ENCODE measurements at places on chromosomes 12 and 14.

- DNase-seq, result no peak
Measured at GRCh38 chr14:92464716-92465115, 48.9 kb upstream of the RIN3 start.

GRCh38 chr14:101082436-101083384 lies 179.2 kb upstream of the RTL1 start:
- no peak for DNase-seq

- DNase-seq, result no peak
Measured at GRCh38 chr14:23408307-23408630, 196 bp upstream of the MYH6 start.

DNA sequence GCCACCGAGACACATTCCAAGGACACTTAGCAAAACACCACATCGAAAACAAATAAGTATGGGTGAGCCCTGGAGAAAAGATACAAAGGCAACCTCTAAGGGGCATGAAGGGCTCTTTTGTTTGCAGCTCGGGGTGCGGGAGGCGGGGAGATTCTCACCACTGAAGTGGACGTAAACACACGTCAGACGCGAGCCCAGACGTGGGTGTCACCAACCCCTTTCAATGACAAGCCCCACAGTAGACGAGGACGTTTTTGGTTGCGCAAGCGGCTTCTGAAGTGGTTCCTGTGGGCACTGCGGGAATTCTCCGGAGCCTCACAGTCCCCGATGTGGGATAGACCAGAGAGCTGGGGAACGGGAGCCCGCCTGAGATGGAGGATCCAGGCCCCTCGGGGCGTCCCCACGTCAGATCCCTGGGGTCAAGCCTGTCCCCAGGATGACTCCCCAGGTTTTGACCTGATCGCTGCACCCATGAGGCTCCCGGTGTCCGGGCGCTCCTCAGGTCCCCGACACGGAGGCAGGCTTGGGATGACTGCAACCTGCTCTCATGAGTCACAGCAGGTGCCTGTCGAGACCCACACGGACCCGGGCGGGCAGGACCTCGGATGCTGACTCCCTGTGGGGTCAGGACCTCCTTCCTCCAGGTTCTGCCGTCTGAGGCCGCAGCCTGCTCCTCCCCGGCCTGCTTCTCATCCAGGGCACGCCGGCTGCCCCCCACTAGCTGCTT lies 20.3 kb upstream of the ADGRD1 start:
- no peak for DNase-seq

DNA sequence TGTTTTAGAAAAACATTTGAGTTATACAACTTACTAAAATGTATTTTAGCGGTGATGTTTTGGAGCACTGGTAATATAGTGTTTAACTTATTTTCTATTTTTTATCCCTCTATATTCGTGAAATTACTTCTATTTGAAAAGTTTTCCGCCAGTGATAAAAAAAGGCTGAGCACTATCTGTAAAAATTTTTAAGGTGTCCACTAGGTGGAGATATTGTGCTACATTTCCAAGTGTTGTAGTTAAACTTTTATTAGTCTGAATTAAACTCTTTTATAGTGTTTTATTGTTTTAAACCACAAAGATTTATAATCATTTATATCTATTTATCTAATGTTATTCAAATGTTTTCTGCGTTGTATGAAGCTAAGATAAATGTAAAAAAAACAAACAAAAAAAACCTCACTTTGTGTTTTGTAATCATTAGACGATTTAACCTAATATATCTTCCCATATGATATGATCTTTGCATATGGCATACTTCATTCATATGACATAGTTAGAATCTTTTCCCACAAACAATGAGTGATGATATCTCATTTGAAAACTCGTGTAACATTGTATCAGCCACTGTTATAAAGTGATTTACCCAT lies 11.8 kb downstream of the ALG10B start:
- no peak for DNase-seq

GRCh38 chr14:104795781-104796686 lies 486 bp upstream of the AKT1 start:
- DNase-seq, result peak; percentile 55

DNA sequence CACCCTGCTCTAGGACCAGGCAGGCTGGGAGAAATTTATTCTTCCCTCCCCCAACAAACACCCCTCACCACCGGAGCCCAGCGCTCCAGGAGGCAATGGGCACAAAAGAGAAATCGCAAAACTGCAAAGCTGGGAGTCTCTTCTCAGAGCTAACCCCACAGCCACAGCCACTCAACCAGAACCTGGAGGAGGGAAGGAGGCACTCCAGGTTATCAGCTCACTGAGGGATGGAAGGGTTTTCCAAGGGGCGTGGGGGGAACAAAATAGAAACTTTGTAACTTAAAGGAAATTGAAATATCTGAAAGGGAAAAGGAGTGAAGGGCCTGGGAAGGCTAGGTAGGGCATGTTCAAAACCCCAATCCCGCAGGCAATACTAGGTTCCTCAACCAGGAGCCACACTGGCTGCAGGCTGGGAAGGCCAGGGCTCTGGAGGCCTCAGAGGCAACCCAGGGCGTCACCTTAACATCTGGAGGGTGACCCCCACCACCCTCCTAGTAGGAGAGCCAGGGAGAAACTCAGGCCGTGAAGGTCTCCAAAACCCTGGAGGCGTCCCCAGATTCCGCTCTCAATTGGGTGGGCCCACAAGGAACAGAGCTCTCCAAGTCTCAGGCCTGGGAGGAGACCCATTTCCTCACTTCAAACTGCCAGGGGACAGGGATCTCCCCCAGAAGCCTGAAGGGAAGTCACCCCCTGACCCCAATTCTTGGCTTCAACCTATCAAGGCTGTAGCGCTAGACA lies 3.2 kb downstream of the KDM2B start:
- no peak for DNase-seq

DNA sequence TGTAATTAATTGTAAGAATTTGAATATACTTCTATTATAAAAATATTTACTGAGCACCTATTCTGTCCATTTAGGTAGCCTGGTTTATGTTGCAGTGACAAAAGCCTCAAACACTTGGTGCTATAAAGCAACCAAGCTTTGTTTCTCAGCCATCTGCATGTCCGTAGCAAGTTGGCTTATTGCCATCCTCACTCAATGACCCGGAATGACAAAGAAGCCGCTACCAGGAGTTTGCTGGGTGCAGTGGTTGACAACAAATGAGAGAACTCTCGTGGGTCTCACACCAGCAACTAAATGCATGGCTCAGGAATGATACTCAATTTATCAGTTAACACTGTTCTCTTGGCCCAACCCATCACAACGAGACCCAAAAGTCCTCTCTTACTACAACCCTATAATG lies 553.1 kb downstream of the DIO2 start:
- no peak for DNase-seq

DNA sequence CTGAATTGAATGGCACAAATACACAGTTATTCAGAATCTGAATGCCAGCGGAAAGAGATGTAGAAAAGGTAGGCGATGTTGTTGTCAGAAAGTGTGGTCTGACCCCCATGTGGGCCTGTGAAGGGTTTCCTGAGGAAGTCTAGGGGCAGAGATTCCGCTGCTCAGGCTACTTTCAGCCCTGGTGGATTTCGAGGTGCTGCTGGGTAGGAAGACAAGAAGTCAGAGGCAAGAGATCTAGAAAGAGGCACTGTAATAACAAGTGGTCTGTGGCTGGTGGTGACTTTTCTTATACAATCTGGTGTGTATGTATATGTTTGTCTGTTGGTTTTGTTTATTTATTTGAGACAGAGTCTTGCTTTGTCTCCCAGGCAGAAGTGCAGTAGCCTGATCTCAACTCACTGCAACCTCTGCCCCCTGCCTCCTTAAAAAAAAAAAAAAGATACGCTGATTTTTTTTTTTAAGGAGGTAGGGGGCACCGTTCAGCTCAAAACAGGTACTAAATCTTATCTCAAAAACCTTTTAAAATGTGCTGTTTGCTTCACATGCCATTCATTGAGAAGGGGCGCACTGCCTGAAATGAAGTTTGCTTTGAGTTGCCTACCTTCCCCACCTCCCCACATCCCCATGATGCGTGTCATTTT lies 27.1 kb upstream of the MANSC4 start:
- DNase-seq, result peak; percentile 8

DNA sequence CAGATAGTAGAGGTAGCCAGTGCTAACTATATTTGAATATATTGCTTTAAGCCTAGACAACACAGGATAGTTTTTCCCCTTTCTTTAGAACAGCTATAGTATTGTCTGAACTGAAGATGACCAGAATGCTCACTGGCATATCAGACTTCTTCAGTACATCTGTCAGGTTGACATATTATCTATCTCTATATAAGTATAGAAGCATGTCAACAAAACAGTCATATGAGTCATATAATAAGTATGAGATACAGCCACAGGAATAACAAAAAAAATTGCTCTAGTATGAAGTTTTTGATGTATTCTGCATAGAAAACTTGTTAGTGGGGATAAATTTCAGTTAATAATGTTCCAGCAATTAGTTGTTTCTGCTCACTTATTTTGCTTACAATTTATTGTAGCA lies 767.7 kb downstream of the LRFN5 start:
- no peak for DNase-seq

- no peak for DNase-seq
Measured at GRCh38 chr14:72332046-72332445, 399.8 kb downstream of the RGS6 start.

GRCh38 chr12:3076730-3077571 lies at the start of gene TSPAN9:
TSS of gene TSPAN9 (plus strand) at chr12:3077379. CDS start at chr12:3201194, 123,815 bp downstream.
- peak; percentile 60 for DNase-seq

- peak; percentile 58 for DNase-seq
Measured at GRCh38 chr12:46373301-46374296, 1.0 kb upstream of the SLC38A2 start.

- no peak for DNase-seq
Measured at GRCh38 chr12:15638231-15638630, 151.0 kb downstream of the EPS8 start.

GRCh38 chr14:71730471-71730870 lies 201.8 kb upstream of the RGS6 start:
- no peak for DNase-seq

DNA sequence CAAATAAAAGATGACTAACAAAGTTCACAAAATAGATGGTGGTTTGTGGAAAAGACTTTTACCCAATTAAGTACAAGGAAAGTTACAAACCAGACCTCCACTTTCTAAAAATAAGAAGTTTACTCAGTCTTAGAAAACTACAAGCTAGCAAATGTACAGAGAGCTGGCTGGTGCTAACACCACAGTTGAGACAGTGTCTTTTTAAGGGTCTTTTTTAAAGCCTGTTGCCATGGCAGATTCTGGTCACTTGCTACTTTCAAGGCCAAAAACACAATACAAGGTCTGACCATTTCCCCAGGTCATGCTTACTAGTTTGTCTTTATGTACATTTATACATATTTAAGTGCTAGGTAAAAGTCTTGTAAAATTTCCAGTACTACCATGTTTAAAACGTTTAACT lies 2.4 kb downstream of the BTG1 start:
- no peak for DNase-seq

GRCh38 chr14:37708481-37708880 lies 113.1 kb downstream of the TTC6 start:
- no peak for DNase-seq

GRCh38 chr14:72751276-72752033 lies 142.4 kb downstream of the DPF3 start:
- no peak for DNase-seq

GRCh38 chr12:30991466-30991865 lies 64.9 kb downstream of the TSPAN11 start:
- no peak for DNase-seq

- no peak for DNase-seq
Measured at GRCh38 chr12:69500631-69501030, 30.4 kb downstream of the FRS2 start.

- DNase-seq, result no peak
Measured at GRCh38 chr12:38949363-38949762, 44.0 kb upstream of the CPNE8 start.

DNA sequence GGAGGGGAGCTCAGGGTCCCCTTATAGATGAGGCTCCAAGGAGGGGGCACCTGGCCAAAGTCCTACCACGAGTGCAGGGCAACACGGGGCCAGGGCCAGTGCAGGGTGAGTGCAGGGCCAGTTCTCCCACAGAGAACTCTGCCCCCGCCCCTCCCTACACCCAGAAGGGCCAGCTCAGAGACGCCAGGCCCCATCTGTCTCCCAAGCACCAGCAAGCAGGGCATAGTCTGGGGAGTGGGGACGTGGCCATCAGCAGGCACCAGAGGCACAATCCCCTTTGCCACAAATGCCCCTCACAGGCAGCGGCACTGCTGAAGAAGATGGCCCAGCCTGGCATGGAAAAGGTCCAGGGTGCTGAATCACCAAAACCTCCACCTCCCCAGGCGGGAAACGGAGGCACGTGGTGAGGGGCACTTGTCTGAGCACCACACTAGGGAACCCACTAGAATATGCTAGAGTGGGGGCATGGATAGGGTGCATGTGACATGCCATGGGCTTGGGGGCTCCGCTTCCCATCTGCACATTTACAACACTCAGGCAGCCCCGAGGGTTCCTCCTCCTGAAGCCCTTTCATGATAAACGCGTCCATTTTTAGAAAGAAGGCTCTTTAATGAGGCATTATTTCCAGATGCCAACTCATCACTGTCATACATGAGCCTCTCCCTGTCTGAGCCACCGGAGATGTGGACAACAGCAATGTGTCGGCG lies 17.8 kb downstream of the CCDC85C start:
- DNase-seq, result no peak

DNA sequence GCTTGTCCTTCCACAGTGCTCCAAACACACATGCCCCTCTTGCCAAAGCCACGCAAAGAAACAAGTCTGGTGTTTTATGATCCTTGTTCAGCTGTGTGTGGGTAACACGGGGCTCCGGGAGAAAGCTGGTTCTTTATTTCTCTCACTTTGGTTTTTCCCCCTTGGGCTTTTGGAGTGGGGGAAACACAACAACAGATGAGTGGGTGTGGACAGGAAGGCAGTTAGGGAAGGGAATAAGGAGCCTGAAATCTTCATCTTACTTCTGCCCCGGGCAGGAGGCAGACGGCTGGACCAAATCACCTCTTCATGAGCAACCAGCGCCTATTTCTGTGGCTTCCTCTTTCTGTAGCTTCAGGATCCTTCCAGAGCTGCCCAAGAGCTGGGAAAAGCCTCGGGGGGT lies 218.5 kb downstream of the PHETA1 start:
- DNase-seq, result no peak

GRCh38 chr12:68263366-68263765 lies 10.0 kb upstream of the IL22 start:
- DNase-seq, result no peak

DNA sequence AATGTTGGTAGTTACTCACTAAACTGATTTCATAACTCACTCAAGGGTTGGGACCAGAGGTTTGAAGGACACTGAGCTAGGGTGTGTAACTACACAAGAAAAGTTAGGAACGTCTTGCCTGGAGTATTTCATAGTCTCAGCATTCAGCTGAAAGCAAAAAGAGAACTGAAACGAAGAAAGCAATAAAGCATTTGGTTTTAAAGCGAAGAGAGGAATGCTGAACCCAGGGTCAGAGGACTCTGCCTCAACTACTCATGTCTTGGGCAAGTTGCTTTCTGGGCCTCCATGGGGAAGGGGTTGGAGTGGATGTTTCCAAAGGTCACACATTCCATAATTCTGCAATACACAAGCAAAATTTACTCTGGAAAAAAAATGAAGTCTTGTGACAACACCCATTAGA lies 1.4 kb downstream of the GNS start:
- DNase-seq, result no peak

GRCh38 chr12:110186059-110186458 lies 61.9 kb downstream of the IFT81 start:
- DNase-seq, result no peak

Measured in activated CD4-positive, alpha-beta T cell treated with anti-CD3 and anti-CD28 coated beads, Interleukin-2, amount 10 ng/mL, durations not matched to agents 7 days and 5 days (primary cell).